ENCODE measurements at places on chromosomes 16 and 17. TPM values are rescaled to one million over a fixed set of nuclear protein-coding genes. Genes with fewer than 3 reads are reported as not detected.

Gene C17orf67
- 1.3 TPM for total RNA-seq

Gene TSPOAP1
- 91.7 TPM for total RNA-seq

Gene IKZF3
- total RNA-seq: under 0.01 TPM

Gene OR4D2
- not detected for total RNA-seq

Gene CDH1
- total RNA-seq: 1.3 TPM

Gene CACNG3
- total RNA-seq: 4.4 TPM

Gene HOXB7
- total RNA-seq: not detected

Gene NEUROD2
- 116 TPM for total RNA-seq

Gene FNDC8
- total RNA-seq: not detected

Gene ACLY
- total RNA-seq: 131 TPM

Gene CSH2
- not detected for total RNA-seq

Gene ZNF213
- total RNA-seq: 10.3 TPM

Gene NUP85
- total RNA-seq: 38.8 TPM

Gene JPH3
- total RNA-seq: 68.2 TPM

Gene TBC1D3D
- not detected for total RNA-seq

Gene UMOD
- total RNA-seq: not detected

Gene OTOA
- total RNA-seq: 1.9 TPM

Gene ANKFN1
- total RNA-seq: 7.5 TPM

Gene TNFSF12
- 6.6 TPM for total RNA-seq

Gene FBXW10
- total RNA-seq: 0.63 TPM

Gene TBC1D3C
- total RNA-seq: 1.9 TPM

Gene PARN
- 28.5 TPM for total RNA-seq

Gene CPHXL2
- total RNA-seq: not detected

Gene EIF1
- 110 TPM for total RNA-seq

Gene SPIRE2
- total RNA-seq: 33.5 TPM

Gene GINS3
- total RNA-seq: 4.1 TPM

Gene LGALS9C
- not detected for total RNA-seq

Gene MRPL27
- total RNA-seq: 41.6 TPM

Gene P2RX1
- 0.31 TPM for total RNA-seq

Gene PRSS27
- 6.3 TPM for total RNA-seq

Gene TPSG1
- total RNA-seq: not detected

Gene EFNB3
- 19.7 TPM for total RNA-seq

Gene CAMKK1
- 15.0 TPM for total RNA-seq

Gene MYH13
- not detected for total RNA-seq

Gene OR1A1
- total RNA-seq: not detected
